ENCODE measurements at places on chromosomes 6 and 20. TPM values are rescaled to one million over a fixed set of nuclear protein-coding genes. Genes with fewer than 3 reads are reported as not detected.

SEL1L2 gene
- total RNA-seq, result not detected

CLDN20 gene
- total RNA-seq, result not detected

PIGU gene
- 15.5 TPM for total RNA-seq

DZANK1 gene
- 1.9 TPM for total RNA-seq

ENPP5 gene
- not detected for total RNA-seq

KCNK5 gene
- not detected for total RNA-seq

DNA sequence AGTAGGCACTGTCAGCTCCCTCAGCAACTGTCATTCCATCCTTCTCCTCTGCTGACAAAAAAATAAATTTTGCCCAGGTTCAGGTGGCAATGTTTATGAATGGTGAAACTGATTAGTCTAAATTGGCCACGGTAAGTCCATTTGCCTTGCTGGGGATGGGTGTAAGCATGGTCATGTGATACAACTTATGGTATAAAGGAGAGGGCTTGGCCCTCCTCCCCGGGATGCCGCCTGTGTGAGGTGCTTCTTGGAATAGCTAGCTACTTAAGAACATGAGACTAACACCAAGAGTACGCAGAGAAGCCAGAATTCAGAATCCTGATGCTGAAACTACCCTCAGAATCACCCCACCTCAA, 94.4 kb upstream of the MAP7 start:
- H3K4me3 ChIP-seq, result no peak overlapping the region
- no peaks in the 10 kb centered on the region for H3K36me3 ChIP-seq
- H3K27ac ChIP-seq, result no peak overlapping the region

DNA sequence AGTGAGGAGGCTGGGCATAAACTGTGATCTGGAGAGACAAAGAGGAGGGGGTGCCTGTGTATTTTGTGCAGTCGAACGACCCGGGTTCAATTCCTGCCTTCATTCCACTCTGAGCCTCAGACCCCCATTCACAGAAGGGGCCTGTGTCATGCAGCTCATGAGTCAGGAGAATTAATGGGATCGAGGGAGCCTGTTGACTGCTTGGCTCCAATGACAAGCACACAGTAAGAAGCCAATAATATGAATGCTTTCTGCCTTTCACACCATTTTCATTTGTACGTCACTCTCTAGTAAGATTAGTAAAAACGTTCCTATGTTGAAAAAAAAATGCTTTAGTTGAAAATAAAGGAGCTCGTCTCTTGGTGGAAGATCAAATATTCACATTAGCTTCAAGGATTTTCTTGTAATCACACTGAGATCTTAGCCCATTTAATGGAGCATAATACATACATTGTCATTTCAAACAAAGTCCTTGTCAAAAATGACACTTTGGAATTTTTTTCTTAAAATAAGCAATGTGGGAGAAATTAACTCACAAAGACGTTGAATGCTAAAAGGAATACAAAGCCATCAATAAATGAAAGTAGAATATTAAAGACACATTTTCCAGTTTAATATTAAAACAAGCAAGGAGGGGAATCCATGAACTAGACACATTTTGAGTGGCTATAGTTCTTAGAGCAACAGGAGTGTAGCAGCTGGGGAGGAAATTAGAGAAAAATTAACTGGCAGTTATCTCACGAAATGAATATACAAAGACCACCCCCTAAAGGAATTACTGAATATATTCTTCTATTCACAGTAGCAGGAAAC, 246.7 kb upstream of the AFDN start:
- H3K27ac ChIP-seq, result peak overlapping the region; percentile 71
- H3K4me3 ChIP-seq, result no peak overlapping the region
- peaks cover 52% of the 10 kb centered on the region for H3K4me1 ChIP-seq
- H3K36me3 ChIP-seq, result peaks cover 8% of the 10 kb centered on the region

GRCh38 chr20:21515300-21516179, 1.7 kb upstream of the NKX2-2 start:
- H3K36me3 ChIP-seq, result peaks cover 4% of the 10 kb centered on the region
- no peak overlapping the region for H3K27ac ChIP-seq
- peaks cover 38% of the 10 kb centered on the region for H3K4me1 ChIP-seq

- H3K27me3 ChIP-seq, result no peaks in the 10 kb centered on the region
- DNase-seq, result no peak
- H3K4me3 ChIP-seq, result no peak overlapping the region
Observed at GRCh38 chr6:170032706-170033309, 258.1 kb downstream of the DLL1 start.

- no peak overlapping the region for H3K27ac ChIP-seq
- H3K36me3 ChIP-seq, result no peaks in the 10 kb centered on the region
- no peak overlapping the region for H3K4me3 ChIP-seq
Observed at GRCh38 chr6:155778336-155778735, 322.7 kb upstream of the NOX3 start.

DNA sequence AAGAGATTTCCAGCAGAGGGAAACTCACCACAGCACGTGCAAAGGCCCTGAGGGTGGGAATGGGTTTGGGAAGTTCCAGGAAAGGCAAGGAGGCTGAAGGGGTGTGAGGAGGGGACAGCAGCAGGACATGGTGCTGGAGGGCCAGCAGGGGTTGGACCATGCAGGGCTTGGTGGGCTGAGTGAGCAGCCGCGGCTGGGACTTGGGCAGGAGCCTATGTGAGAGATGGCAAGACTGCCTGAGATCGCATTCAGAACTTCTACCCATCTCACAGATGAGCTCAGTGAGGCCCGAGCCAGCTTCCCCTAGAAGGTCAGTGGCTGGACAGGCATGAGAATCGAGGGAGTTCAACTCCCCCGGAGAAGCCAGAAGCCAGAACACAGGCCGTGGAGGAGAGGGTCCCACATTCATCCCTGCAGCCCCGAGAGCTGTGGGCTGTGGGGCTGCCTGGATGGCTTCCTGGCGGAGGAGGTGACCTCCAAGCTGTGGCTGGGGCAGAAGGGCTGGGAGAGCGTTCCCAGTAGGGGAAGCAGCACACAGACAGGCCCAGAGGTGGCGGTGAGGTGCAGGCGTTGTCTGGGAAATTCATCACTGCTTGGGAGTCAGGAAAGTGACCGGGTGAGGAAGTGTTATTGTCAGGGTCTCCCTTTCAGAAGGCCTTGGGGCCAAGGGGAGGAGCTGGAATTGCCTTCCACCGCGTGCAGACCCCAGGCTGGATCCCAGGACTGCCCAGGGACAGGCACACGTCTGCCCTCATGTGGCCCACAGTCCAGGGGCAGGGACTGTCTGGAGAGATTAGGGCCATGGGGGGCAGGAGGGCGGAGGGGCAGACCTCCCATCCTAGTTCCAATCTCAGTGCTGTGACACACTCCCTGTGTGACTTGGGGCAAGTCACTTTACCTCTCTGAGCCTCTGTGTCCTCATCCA, 103.8 kb downstream of the CEBPB start:
- no peak for DNase-seq
- no peaks in the 10 kb centered on the region for H3K27me3 ChIP-seq
- H3K27ac ChIP-seq, result peak overlapping the region; percentile 69
- H3K4me3 ChIP-seq, result no peak overlapping the region
- no peaks in the 10 kb centered on the region for H3K36me3 ChIP-seq
- peaks cover 27% of the 10 kb centered on the region for H3K4me1 ChIP-seq

- no peak overlapping the region for H3K27ac ChIP-seq
- H3K36me3 ChIP-seq, result no peaks in the 10 kb centered on the region
- peaks cover 24% of the 10 kb centered on the region for H3K27me3 ChIP-seq
- no peaks in the 10 kb centered on the region for H3K4me1 ChIP-seq
- H3K4me3 ChIP-seq, result no peak overlapping the region
- no peak for DNase-seq
Observed at GRCh38 chr6:74113901-74114300, 417.9 kb downstream of the CD109 start.

DNA sequence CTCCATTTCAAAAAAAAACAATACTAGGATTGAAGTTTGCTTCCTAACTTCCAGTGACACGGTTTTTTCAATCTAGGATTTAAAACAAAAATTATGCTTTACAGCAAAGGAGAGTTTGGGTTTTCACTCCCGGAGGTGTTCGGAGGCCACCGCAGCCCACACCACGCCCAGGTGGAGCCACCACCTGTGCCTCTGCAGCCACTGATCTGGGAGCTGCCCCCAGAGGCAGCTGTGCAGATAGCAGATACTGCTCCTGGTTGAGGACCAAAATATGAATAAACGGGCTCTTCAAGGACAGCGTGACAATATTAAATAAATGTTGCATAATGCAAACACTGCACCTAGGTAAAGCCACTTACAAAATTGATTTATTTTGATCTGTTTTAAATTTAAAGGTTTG, 30.2 kb downstream of the DLL1 start:
- H3K36me3 ChIP-seq, result no peaks in the 10 kb centered on the region
- no peak overlapping the region for H3K27ac ChIP-seq
- DNase-seq, result no peak
- H3K27me3 ChIP-seq, result peaks cover 17% of the 10 kb centered on the region
- H3K4me3 ChIP-seq, result no peak overlapping the region

- no peaks in the 10 kb centered on the region for H3K27me3 ChIP-seq
- DNase-seq, result peak; percentile 84
- no peaks in the 10 kb centered on the region for H3K4me1 ChIP-seq
Observed at GRCh38 chr6:160088069-160088783, 33.4 kb upstream of the SLC22A1 start.

DNA sequence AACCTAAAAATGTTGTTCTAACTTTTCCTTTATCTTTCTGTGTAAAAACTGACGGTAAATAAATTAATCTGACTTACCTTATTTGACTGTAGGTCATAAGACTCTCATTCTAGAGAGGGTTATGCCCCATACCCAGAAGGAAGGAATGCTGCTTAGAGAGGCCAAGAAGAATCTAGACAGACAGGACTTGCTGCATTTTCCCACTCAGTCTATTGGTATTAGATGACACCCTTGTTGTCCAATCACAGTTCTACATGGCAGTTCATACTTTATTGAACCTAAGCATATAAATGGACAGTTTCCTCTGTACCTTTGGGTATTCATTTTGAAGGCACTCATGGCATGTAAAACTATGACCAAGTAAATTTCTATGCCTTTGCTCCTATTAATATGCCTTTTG, 359.6 kb upstream of the ID4 start:
- no peak overlapping the region for H3K4me3 ChIP-seq
- no peak for DNase-seq
- no peaks in the 10 kb centered on the region for H3K36me3 ChIP-seq
- no peaks in the 10 kb centered on the region for H3K27me3 ChIP-seq
- peaks cover 1% of the 10 kb centered on the region for H3K4me1 ChIP-seq

DNA sequence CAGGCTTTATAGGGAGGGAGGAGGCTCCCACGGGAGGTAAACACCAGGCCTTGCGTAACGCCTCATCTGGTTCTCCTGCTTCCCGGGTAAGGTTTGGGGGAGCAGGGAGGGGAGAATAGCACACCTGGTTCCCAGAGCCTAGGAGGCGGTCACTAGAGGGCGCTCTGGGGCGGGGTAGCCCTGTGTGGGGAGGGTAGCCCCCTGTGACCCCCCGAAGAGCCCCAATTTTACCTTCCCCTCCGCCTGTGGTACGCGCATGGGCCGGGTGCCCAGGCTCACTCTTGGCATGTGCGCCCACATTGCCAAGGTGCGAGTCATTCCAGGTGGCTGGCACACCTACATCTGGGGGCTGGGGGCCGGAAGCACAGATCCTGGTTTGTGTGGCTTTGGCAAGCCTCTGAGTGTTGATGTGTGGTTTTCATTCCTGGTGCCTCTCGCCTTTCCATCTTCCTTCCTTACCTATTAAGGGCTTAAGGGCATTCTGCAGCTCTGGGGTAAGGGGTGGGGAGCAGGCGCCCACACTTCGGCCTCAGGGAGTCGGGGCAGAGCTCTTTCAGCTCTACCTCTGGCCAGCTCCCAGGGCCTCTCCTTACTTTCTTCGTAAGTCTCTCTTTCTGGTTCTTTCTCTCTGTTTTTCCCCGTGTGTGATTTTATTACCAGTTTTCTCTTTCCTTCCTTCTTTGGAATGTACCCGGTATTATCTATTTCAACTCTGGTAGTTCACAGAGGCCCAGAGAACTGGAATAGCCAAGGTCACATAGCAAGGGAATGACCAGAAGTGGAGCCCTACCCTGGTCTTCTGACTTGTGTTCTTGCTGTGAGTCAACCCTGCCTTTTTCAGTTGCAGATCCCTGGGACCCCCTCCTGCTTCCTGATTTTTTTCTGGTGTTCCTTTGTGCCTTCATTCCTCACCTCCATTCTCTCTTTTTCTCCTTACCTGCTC, 492 bp upstream of the RNF39 start:
- peaks cover 31% of the 10 kb centered on the region for H3K4me1 ChIP-seq
- no peak for DNase-seq
- H3K4me3 ChIP-seq, result peak overlapping the region; percentile 39
- H3K36me3 ChIP-seq, result peaks cover 12% of the 10 kb centered on the region
- H3K27ac ChIP-seq, result no peak overlapping the region
- peaks cover 84% of the 10 kb centered on the region for H3K27me3 ChIP-seq

- H3K4me1 ChIP-seq, result peaks cover 36% of the 10 kb centered on the region
- no peak for DNase-seq
- no peak overlapping the region for H3K4me3 ChIP-seq
- no peak overlapping the region for H3K27ac ChIP-seq
Observed at GRCh38 chr20:48822879-48823385, 4.9 kb downstream of the PREX1 start.

DNA sequence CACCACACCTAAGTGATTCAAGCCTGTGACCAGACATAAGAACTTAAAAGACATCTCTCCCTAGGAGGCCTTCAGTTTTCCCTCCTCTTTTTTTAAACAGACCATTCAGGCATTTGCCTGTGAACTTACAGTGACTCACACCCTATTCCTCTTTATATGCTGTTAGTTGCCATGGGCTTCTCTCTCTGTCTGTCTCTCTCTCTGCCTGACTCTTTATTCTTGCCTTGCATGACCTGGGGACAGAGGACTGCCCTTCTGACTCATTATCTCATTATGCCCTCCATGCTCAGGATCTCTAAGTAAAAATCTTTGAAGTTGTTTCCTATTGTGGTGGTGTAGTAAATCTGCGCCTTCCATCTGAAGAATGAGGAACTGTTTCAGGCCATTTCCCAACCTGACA, 442.2 kb upstream of the MAN1A1 start:
- H3K27me3 ChIP-seq, result peaks cover 2% of the 10 kb centered on the region
- H3K27ac ChIP-seq, result no peak overlapping the region
- H3K36me3 ChIP-seq, result no peaks in the 10 kb centered on the region
- H3K4me3 ChIP-seq, result no peak overlapping the region
- no peaks in the 10 kb centered on the region for H3K4me1 ChIP-seq

GRCh38 chr6:133313068-133313467, 71.9 kb downstream of the EYA4 start:
- H3K4me1 ChIP-seq, result no peaks in the 10 kb centered on the region
- H3K4me3 ChIP-seq, result no peak overlapping the region
- H3K36me3 ChIP-seq, result no peaks in the 10 kb centered on the region
- no peak for DNase-seq
- H3K27me3 ChIP-seq, result peaks cover 6% of the 10 kb centered on the region

DNA sequence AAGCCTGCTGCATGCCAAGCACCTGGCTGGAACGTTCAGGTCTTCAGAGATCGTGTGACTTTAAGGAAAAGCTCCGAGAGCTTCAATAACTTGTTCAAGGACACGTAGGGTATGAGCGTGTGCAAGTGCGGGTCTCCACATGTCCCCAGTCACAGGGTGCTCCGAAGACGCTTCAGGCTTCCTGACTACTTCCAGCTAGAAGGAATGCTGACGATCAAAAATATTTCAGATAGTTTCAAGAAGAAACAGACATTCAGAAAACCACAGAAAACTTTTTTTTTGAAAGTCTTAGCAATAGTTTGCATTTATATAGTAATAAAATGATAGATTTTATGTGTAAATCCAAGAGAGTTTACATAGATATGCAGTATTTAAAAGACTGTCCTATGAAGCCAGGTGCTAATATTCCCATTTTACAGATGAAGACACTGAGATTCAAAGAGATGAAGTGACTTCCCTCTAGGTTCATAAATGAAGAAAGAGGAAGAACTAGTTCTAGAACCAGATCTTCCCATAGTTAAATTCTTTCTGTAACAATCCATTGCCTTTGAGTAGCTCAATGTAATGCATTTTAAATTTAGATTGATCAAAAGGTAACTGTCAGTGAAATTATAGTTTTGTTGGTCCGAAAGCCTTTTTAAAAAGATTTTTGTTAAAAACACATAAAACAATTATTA, 247.6 kb downstream of the MYLK4 start:
- no peaks in the 10 kb centered on the region for H3K27me3 ChIP-seq
- H3K27ac ChIP-seq, result peak overlapping the region; percentile 93
- no peak for DNase-seq
- no peaks in the 10 kb centered on the region for H3K36me3 ChIP-seq
- H3K4me1 ChIP-seq, result peaks cover 45% of the 10 kb centered on the region
